ENCODE measurements at places on chromosomes 7 and 10.

GRCh38 chr7:132045002-132045401 lies 488.6 kb upstream of the PODXL start:
- DNase-seq, result no peak

DNA sequence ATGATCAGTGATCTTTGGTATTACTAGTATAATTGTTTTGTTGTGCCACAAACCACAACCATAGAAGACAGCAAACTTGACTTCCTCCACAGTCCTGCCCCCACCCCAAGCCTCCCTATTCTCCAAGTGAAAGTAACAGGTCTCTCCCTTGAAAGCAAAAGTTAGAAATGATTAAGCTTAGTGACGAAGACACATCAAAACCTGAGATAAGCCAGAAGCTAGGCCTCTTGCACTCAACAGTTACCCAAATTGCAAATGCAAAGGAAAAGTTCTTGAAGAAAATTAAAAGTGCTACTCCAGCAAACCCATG lies 7.5 kb downstream of the SAR1A start:
- DNase-seq, result no peak

- no peak for DNase-seq
Measured at GRCh38 chr7:151697515-151697895, 177.8 kb upstream of the RHEB start.

- no peak for DNase-seq
Measured at GRCh38 chr10:17250736-17251135, 22.7 kb downstream of the VIM start.

DNA sequence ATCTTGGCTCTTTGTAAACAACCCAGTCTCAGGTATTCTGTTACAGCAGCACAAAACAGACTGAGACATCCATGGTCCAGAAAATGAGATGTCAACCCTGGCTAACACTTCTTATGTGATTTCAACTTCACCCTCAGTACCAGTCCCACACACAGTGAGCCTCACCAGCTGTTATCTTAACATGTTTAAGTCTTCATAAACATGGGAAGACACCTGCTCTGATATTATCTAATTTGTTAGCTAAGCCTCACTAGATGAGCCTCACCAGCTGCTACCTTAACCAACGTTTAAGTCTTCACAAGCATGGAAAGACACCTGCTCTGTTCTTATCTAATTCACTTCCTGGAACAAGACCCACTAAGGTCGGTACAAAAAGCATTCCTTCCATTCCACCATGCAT lies 130.8 kb downstream of the CALN1 start:
- DNase-seq, result no peak

DNA sequence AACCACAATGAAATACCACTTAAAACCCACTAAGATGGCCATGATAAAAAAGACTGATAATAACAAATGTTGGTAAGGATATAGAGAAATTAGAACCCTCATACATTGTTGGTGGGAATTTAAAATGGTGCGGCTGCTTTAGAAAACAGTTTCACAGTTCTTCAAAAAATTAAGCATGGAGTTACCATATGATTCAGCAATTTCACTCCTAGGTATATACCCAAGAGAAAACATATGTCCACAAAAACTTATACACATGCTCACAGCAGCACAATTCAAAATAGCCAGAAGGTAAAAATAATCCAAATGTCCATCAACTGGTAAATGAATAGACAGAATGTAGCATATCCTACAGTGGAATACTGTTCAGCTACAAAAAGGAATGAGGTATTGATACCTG lies 30.0 kb downstream of the ATXN7L1 start:
- no peak for DNase-seq

GRCh38 chr10:84311576-84311975 lies 16.8 kb upstream of the CCSER2 start:
- no peak for DNase-seq
